Activated T-helper 1 cell treated with anti-CD3 and anti-CD28 coated beads, Interleukin-12 subunit alpha, Interleukin-12 subunit beta, Interleukin-2, Interleukin-4 antibody, amounts not matched to agents 30 ng/mL and 10 ng/mL and 1 ng/mL, durations not matched to agents 14 hours and 24 hours and 36 hours (primary cell): ENCODE measurements at places on chromosomes 6 and 20.

- peaks cover 1% of the 10 kb centered on the region for H3K36me3 ChIP-seq
- H3K27me3 ChIP-seq: no peaks in the 10 kb centered on the region
- H3K4me3 ChIP-seq: no peak overlapping the region
- DNase-seq: no peak
Measured at GRCh38 chr20:53897884-53898555, 172.4 kb downstream of the BCAS1 start.

DNA sequence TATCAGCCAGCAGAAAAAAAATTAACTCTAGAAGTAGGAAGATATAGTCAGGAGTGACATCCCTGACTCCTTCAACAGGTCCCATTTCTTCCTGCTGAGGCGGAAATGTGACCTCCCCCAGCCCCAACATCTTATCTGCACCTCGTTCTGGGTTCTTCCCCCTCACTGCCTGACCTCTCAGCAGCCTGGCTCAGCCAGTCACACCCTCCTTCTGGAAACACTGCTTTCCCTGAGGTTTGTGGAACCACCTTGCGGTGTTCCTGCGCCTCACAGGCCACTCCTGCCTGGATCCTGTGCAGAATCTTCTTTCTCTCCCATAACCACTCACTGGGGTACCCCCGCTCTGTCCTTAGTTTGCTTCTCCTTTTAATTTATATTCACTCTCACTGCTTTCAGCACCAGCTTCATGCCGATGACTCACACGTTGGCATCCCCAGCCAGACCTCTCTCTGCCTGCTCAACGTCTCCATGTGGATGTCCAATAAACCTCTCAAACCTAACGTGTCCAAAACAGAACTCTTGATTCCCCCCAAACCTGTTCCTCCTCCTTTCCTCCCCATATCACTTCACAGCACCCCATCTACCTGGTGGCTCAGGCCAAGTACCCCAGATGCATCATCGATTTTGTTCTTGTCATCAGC lies 222.8 kb upstream of the PLN start:
- H3K4me3 ChIP-seq: no peak overlapping the region
- H3K4me1 ChIP-seq: no peaks in the 10 kb centered on the region
- H3K27ac ChIP-seq: no peak overlapping the region
- no peaks in the 10 kb centered on the region for H3K36me3 ChIP-seq

DNA sequence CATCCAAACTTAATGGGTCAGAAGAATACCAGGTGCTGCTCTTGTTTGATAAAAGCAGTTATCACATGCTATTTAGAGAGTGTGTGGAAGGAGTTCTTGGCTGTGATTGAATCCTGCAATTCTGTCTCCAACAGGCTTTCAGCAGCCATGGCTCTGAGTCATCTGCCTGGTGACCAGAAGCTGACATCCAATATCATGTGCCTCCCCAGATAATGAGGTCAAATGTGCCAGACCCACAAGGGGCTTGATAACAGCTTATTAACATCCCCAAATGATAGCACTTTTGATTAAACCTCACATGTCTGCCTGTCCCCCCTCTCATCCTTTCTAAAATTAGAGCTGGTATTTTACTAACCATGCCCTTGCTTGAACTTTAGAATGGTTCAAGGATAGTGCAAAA lies 175.7 kb upstream of the PLN start:
- no peak overlapping the region for H3K4me3 ChIP-seq
- H3K27ac ChIP-seq: no peak overlapping the region
- H3K4me1 ChIP-seq: no peaks in the 10 kb centered on the region

DNA sequence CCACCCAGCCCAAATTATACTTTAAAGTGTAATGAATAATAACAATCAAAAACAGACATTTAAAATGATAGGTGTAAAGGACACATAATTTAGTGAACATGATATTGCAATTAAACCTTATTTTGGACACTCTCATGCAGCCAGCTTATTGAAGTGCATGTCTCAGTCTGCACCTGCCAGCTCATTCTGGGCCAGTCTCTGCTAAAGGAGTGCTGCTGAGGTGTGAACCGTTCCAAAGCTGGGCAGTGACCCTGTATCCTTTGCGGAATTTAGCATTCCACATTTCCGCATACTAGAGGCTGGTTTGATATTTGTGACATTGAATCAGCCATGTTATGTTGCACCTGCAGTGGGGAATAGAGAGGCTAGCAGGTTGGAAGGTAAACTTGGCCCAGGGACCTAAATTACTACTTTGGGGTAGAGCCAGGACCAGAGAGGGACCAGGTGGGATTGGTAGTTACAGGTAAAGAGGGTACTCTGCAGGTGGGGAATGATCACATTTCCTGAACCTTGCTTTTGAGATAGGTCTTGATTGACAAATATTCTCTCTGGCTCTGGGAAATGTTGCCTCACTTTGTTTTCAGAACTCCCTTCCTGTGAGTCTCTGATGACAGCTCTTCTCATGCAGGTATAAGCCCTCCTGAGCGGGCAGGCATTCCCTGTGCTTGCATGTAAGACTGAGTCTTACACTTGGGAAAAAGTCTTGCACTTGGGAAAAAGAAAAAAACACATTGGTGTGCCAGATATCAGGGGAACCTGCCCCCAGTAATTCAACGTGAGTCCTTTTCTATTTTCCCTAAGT lies 26.2 kb downstream of the TULP4 start:
- no peak overlapping the region for H3K4me3 ChIP-seq
- H3K36me3 ChIP-seq: peaks cover 2% of the 10 kb centered on the region
- peaks cover 11% of the 10 kb centered on the region for H3K4me1 ChIP-seq
- H3K27me3 ChIP-seq: peaks cover 2% of the 10 kb centered on the region

GRCh38 chr6:138765896-138766655 lies 7.5 kb upstream of the CCDC28A start:
- DNase-seq: no peak
- H3K27me3 ChIP-seq: no peaks in the 10 kb centered on the region
- no peaks in the 10 kb centered on the region for H3K36me3 ChIP-seq
- peaks cover 9% of the 10 kb centered on the region for H3K4me1 ChIP-seq
- no peak overlapping the region for H3K27ac ChIP-seq

DNA sequence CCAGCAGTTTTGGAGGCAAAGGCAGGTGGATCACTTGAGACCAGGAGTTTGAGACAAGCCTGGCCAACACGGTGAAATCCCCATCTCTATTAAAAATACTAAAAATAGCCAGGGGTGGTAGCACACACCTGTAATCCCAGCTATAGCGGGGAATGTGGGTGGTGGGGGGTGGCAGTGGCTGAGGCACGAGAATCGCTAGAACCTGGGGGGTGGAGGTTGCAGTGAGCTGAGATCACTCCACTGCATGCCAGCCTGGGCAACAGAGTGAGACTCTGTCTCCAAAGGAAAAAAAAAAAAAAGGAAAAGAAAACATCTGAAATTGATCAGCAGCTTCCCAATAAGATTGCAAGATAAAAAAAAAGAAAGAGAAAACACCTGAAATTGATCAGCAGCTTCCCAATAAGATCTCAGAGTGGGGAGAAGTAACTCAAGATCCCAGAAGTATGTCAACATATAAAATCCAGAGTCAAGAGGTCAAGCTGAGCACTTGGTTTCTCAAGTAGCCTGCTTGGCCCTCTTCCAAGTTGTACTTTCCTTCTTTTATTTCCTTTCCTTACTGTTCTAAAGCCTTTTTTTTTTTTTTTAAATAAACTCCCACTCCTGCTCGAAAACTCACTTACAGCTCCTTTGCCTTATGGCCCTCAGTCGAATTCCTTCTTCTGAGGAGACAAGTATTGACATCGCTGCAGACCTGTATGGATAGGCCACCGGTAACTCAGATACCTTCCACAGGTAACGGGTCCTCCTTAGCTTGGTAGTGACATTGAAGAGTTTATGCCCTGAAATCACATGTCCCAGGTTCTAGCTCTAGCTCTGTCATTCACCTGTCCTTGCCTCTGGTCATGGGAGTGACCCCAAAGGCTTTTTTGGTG lies 368.5 kb upstream of the SYNCRIP start:
- DNase-seq: no peak
- H3K4me3 ChIP-seq: no peak overlapping the region
- H3K36me3 ChIP-seq: no peaks in the 10 kb centered on the region
- no peak overlapping the region for H3K27ac ChIP-seq
- H3K4me1 ChIP-seq: no peaks in the 10 kb centered on the region

GRCh38 chr20:17849901-17850683 lies 118.5 kb downstream of the SNX5 start:
- peaks cover 7% of the 10 kb centered on the region for H3K4me1 ChIP-seq
- H3K36me3 ChIP-seq: no peaks in the 10 kb centered on the region
- no peak overlapping the region for H3K4me3 ChIP-seq
- H3K27ac ChIP-seq: no peak overlapping the region
- DNase-seq: no peak
